ENCODE measurements at places on chromosomes 11 and 22. TPM values are rescaled to one million over a fixed set of nuclear protein-coding genes. Genes with fewer than 3 reads are reported as not detected.

The CCDC73 gene
- total RNA-seq = not detected

The MYO7A gene
- total RNA-seq = 0.68 TPM

The OR6X1 gene
- not detected for total RNA-seq

The CSTPP1 gene
- 16.9 TPM for total RNA-seq

GRCh38 chr11:95863486-95864140 is 60.3 kb downstream of the MTMR2 start:
- DNase-seq = no peak

GRCh38 chr22:49084206-49084605 is 743.5 kb downstream of the BRD1 start:
- DNase-seq = no peak

DNA sequence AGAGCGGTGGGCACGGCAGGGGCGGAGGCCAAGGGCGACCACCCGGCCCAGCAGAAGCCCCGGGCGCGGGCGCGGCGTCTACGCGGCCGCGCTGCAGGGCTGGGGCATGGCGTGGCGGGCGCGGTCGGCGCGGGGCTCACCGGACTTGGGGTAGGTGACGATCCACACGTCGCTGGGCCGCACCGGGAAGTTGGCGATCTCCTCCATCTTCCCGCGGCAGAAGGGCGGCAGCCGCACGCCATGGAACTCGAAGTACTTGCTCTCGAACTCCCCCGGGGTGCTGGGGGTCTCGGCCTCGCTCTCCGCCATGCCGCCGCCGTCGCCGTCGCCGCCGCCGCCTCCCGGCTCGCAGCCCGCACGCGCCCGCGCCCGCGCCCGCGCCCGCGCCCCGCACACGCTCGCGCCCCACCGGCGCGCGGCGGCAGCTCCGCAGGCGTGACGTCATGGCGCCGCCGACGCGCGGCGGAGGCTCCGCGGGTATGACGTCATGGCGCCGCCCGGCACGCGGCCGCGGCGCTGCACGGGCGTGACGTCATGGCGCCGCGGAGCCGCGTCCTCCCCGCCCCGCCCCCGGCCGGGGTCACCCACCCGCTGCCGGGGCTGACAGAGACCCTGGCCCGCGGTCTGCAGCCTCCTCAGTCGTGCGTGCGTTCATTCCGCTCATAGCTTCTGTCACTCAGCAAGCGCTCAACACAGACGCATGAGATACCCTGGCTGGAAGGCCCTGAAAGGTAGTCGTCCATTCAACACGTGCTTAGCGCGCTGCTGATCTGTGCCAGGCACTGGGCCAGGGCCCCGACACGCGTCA is at the start of gene SULT4A1:
TSS of gene SULT4A1 (minus strand) at position 440 of the 808 bp plus-strand sequence. CDS start at position 309, 131 bp downstream.
- DNase-seq = no peak

- peak; percentile 50 for DNase-seq
Observed at GRCh38 chr22:20015971-20016733, 471 bp downstream of the ARVCF start.

DNA sequence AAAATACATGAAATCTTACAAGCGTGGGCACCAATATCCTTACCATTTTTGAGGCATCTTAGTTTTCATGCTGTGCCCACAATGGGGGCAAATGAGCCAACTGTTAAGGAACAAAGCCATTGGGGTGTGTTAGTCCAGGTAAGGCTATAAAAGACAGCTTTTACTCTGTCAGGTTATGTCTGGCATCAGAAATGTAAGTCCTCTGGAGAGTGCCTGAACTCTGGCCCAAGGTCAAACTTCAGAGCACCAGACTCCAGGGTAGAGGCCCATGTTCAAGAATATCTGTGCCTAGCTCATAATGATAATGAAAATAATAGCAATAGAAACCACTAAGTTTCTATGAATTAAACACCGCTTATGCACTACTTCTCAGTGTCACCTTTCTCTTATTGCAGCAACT is 105.5 kb downstream of the CSNK2A3 start:
- no peak for DNase-seq

GRCh38 chr11:67572747-67573419 is 10.7 kb upstream of the GSTP1 start:
- peak; percentile 60 for DNase-seq

DNA sequence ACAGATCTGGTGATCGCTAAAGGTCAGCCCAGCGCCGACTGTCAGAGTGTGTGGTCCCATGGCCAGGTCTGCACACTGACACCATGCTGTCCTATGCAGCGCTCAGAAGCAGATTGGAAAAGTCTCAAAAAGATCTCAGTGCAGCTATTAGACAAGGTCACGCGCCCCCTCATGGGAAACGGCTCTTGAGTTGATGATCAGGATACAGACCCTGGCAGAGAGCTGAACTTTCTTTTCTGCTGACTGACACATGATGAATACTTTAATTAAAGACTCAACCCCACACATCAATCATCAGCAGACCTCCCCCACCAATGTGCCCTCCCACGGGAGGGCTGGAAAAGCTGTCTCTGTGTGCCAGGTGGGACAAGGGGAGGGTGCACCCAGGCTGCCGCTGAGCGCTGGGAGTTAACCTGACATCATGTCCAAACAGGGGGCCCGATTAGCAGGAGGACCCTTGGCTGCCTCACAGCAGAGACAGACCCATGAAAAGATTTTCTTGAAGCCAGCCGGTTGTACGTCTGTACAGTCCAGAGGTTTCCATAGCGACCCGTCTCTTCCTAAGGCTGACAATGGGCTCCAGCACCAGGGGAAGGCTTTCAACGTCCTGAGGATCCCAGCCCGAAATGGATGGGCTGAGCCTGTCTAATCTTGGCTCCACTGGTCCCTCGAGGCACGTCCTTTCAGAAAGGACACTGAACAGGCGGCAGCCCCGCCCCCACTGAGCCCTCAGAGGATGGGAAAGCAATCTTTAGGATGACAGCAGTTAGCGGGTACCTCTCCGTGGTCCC is 26.9 kb downstream of the RASD2 start:
- no peak for DNase-seq

- no peak for DNase-seq
Observed at GRCh38 chr11:116637766-116638165, 135.0 kb downstream of the BUD13 start.

- DNase-seq = no peak
Observed at GRCh38 chr11:4050138-4050537, 44.5 kb upstream of the RRM1 start.

- no peak for DNase-seq
Observed at GRCh38 chr11:6817694-6818093, 18.2 kb upstream of the OR6A2 start.
